ENCODE measurements at places on chromosomes 1 and 21.

GRCh38 chr1:167360120-167360519, 139.4 kb downstream of the POU2F1 start:
- no peak for DNase-seq

- no peak for DNase-seq
Observed at GRCh38 chr1:205374210-205375078, 17.7 kb upstream of the KLHDC8A start.

DNA sequence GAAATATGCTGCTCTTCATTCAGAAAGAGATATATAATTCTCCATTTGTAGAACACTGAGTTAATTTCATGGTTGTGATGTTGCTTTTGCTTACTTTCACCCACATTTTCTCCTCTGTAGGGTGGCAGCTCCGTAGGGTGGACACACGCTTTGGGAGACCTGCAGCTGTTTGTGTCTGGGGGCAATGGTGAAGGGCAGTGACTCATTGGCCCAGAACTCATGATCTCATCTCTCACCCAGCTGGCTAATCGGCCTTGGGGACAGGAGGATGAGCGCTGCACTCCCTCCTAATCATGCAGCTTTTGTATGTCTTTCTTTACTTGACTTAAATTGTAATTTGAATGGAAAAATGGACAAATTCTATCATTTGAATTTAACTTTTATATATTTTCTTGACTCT, 9.6 kb downstream of the DISC1 start:
- DNase-seq: no peak

- DNase-seq: no peak
Observed at GRCh38 chr1:46020010-46020409, 112.4 kb downstream of the PIK3R3 start.

GRCh38 chr1:91912266-91912665, 26.3 kb upstream of the TGFBR3 start:
- DNase-seq: no peak

DNA sequence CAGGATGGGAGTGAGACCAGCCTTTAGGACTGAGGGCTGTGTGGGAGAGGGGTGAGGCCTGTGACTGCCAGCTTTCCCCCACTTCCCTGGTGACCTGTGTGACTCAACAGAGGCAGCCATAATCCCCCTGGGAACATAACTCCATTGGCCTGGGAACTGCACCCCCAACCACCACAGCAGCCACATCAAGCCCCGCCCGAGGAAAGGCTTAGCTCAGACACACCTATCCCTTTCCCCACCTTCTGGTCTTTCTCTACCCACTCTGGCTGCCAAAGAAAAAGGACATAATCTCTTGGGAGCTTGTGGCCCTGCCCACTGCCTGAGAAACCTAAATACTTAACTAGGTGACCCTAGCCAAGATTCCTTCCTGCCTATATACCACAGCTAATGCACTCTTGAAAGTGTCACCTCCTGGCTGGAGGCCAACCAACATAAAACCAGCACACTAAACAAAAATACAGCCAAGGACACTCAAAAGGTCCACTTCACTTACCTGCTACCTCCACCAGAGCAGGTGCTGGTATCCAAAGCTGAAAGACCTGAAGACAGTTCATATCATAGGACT, 406.6 kb upstream of the CAMK1G start:
- DNase-seq: no peak

DNA sequence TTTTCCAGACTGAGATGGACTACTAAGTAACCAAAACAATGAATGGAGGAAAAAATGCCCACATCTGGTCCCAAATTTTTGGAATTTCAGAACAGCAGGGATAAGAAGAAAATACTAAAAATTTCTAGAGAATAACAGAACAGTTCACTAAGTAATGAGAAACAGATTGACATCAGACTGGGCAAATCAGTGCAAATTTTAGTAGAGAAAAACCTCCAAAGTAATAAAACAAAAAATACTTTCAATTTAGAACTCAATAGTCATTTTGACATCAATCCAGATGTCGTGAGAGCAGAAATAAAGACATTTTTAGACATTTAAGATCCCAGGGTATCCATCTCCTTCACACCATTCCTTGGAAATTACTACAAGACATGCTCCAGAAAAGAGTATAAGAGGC, 39.3 kb downstream of the CRP start:
- DNase-seq: no peak

DNA sequence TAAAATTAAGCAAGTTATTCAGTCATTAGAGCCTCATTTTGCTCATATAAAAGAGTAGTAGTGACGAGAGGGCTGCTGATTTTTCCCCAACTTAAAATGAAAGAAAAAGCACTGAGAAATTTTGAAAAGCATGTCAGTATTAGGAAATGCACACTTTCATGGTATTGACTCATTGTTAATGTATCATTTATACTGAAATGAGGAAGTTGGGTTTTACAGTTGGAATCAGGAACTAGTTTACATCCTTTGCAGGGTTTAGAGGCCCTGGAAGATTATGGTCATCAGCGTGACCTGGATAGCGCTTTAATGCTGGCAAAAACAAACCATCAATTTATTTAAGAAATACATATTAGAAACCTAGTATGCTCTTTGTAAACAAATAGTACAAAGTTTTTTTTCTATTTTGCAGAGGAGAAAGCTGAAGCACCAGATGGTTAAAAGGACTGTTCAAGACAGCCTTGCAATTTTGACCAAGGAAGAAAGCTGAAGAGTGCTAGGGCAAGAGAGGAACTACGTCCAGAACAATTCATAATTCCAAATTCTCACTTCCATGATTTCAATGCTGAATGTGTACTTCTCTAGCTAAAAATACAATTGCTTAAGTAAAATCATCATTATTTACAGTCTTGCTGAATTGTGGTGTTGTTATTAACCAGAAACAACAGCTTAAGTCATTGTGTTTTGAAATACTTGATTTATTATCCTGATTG, 94.8 kb upstream of the SGIP1 start:
- DNase-seq: no peak

- DNase-seq: no peak
Observed at GRCh38 chr1:8317647-8318381, at the start of gene SLC45A1. SLC45A1 (plus strand) TSS chr1:8318114; CDS start chr1:8324330, 6,216 bp downstream.

- no peak for DNase-seq
Observed at GRCh38 chr1:3628445-3628844, 3.6 kb downstream of the TPRG1L start.

DNA sequence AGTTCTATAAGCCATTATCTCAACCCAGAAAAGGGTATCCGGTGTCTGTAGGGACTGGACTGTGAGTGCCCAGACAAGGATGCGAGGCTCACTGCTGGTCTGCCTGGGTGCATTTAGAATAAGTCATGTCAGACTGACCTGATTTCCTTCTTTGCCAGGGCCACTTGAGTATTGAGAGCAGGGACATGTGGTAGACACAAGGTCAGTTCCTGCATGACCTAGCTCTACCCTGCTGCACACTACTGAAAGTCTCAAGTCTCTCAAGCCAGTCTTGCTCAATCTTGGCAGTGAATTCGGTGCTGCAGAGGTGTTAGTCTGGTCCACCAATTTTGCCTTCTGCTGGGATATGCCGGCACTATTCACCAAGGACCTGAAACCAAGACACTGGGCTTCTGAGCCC, 180.1 kb downstream of the C1orf94 start:
- DNase-seq: no peak

DNA sequence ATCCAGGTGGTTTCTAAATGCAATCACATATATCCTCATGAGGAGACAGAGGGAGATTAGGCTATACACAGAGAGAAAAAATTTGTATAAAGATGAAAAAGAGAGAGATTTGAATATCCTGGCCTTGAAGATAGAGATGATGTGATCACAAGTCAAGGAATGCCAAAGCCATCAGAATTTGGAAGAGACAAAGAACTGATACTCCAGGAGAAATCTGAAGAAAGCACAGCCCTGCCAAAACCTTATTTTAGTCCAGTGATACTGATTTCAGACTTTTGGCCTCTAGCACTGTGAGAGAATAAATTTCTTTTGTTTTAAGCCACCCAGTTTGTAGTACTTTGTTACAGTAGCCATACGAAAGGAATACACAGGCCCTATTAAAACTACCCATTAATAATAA, 33.4 kb downstream of the DOCK7 start:
- DNase-seq: no peak

DNA sequence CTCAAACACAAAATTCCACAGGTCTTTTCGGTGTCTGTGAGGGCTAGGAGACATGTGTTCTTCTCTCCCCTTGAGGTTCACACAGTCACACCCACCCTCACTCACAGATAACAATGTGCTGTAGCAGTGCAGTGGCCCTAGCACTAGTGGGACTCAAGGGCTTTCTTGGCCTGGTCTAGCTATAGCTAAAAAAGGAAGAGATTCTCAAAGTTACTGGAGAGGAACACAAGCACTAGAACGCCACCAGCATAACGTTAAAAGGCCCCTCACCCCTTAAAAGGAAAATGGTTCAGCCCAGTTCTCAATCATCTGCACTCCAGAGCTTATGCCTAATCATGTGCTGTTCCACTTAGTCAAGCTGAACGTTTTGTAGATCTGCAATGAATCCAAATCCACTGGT, 39.5 kb downstream of the RGS8 start:
- DNase-seq: no peak

DNA sequence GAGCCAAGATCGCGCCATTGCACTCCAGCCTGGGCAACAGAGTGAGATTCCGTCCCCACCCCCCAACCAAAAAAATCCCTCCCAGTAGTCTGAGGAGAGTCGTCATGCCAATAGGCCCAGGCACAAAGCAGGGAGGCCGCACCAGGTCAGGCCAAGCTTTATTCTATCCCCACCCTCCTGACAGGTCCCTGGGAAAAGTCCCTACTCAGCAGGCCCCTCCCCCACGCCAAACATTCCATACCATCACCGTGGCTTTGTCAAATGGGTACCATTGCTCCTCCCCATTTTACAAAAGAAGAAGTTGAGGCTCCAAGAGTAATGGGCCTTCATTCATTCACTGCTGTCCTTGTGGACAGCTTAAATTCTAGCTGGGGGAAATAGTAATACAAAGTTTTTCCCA, 5.3 kb downstream of the GPR3 start:
- no peak for DNase-seq

DNA sequence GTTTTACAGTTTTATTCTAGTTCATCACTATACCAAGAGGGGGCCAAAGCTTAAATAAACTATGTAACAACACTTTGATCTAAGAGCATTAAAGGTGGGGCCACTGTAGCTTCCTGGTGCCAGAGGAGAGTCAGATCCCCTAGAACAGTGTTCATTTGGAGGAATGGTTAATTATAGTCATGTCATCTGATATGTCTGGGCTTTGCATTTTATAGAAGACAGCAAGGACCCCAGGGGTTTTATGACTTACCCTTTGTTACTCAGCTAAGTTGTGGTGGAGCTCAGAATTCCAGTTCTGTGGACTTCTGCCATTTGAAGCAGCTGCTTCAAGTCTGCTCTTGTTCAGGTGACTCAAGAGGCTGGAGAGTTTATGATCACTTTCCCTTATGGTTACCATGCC, 16.7 kb downstream of the KDM4A start:
- DNase-seq: no peak

GRCh38 chr1:2611621-2612437, 21.0 kb downstream of the MMEL1 start:
- no peak for DNase-seq

GRCh38 chr1:27668808-27669723, 2.9 kb downstream of the IFI6 start:
- DNase-seq: no peak

GRCh38 chr1:239872626-239873025, 219.1 kb upstream of the FMN2 start:
- no peak for DNase-seq

GRCh38 chr1:147337040-147337630, 94.7 kb downstream of the CHD1L start:
- no peak for DNase-seq

GRCh38 chr1:38833146-38833545, 26.4 kb downstream of the RRAGC start:
- DNase-seq: no peak

GRCh38 chr1:207186503-207186902, 82.5 kb downstream of the C4BPA start:
- DNase-seq: no peak

DNA sequence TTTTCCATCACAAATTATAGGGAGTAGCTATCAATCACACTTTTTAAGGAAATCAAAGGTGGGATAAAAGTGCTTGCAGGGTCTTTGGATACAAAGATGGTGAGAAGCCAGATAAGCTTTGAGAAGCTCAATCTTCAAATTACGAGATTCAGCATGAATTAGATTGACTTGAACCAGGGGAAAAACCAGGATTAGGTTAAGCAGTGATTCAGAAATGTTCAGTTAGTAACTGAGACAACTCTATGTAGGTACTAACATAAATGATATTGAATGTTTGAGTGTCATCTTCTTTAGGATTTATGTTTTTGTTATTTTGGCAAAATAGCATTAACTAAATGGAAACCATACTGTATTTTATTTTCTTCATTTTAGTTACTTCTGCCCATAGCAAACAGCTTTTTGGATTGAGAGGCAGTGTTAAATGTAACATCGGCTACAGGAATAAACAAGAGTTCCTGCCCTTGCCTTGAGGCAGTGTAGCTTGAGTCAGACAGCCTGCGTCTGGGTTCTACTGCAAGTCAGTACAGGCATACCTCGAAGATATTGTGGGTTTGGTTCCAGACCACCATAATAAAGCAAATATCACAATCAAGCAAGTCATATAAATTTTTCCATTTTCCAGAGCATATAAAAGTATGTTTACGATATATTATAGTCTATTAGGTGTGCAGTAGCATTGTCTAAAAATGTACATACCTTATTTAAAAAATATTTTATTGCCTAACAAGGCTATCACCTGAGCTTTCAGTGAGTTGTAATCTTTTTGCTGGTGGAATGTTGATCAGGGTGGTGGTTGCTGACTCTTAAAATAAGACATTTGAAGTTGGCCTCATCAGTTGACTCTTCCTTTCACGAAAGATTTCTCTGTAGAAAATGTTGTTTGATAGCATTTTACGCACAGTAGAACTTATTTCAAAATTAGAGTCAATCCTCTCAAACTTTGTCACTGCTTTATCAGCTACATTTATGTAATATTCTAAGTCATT, 36.9 kb upstream of the BACH1 start:
- DNase-seq: no peak

- DNase-seq: no peak
Observed at GRCh38 chr1:52022133-52022532, 11.5 kb downstream of the KTI12 start.

DNA sequence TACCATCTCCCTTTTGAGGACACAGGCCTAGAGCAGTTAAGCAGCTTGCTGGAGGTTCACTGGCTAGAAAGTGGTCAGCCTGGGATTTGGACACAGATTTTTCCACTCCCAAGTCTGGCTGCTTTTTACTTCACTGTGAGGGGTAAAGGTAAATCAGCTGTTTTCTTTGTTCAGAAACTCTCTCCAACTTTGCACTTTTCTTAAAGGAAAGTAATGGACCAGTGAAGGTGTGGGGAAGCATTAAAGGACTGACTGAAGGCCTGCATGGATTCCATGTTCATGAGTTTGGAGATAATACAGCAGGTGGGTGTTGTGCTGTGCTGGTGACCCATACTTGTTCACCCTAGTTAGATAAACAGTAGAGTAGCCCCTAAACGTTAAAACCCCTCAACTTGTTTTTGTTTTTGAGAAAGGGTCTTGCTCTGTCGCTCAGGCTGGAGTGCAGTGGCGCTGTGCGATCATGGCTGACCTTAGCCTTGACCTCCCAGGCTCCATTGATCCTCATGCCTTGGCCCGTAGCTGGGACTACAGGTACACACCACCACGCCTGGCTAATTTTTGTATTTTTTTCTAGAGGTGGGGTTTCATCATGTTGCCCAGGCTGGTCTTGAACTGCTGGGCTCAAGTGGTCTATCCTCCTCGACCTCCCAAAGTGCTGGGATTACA, 4.2 kb downstream of the SOD1 start:
- DNase-seq: no peak

- no peak for DNase-seq
Observed at GRCh38 chr1:2788506-2789163, 12.9 kb downstream of the TTC34 start.

- DNase-seq: no peak
Observed at GRCh38 chr1:2819831-2820730, 18.6 kb upstream of the TTC34 start.

GRCh38 chr1:204435381-204435831, 23.8 kb upstream of the PPP1R15B start:
- DNase-seq: no peak
